Fibroblast of lung (primary cell): ENCODE measurements at places on chromosomes 12 and 14. TPM values are rescaled to one million over a fixed set of nuclear protein-coding genes. Genes with fewer than 3 reads are reported as not detected.

The PARP11 gene
- total RNA-seq: 5.4 and 6.6 TPM in 2 replicates

The POLE2 gene
- total RNA-seq: 3.1 and 4.5 TPM in 2 replicates

The EML5 gene
- 0.66 and 0.77 TPM in 2 replicates for total RNA-seq

The SPTB gene
- under 0.01 TPM in 1 of 2 replicates, not detected in the other for total RNA-seq

The GNB3 gene
- 1.3 and 1.7 TPM in 2 replicates for total RNA-seq
